ENCODE measurements at places on chromosomes 12 and 14.

- no peak for DNase-seq
Measured at GRCh38 chr12:42571327-42572009, 18.1 kb downstream of the PRICKLE1 start.

GRCh38 chr12:63238892-63239291, 87.9 kb upstream of the AVPR1A start:
- DNase-seq: no peak

DNA sequence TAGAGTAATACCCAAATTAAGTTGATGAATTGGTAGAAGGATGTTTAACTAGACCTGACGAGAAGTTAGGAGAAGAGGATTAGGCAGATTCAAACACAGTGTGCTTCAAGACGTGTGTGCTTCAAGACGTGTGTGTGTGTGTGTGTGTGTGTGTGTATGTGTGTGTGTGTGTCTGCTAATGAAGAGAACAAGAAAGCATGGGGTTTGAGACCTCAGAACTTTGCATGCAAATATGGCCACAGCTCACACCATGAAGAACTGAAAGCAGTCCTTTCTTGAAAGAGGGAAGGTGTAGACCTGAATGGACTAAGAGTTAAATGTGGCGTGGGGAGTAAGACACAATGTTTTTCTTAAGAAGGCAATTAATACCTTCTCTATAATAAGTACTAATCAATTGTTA, 32.5 kb upstream of the SSPN start:
- DNase-seq: no peak

GRCh38 chr12:126663304-126664094, 1598.3 kb downstream of the AACS start:
- DNase-seq: no peak

Measured in activated B cell treated with CpG ODN at 0.5 μM for 24 hours (primary cell).